Epithelial cell of proximal tubule (primary cell): ENCODE measurements at places on chromosomes 5 and 9. TPM values are rescaled to one million over a fixed set of nuclear protein-coding genes. Genes with fewer than 3 reads are reported as not detected.

The HRCT1 gene
- total RNA-seq: 0.58 TPM in 1 of 2 replicates, not detected in the other

The FRRS1L gene
- 0.14 and 0.69 TPM in 2 replicates for total RNA-seq

GRCh38 chr9:21856301-21857094 is 54.1 kb downstream of the MTAP start:
- no peak for DNase-seq

GRCh38 chr5:141330299-141331080 is at the start of gene PCDHGA1:
Gene PCDHGA1 (plus strand): TSS chr5:141330514.
- DNase-seq: no peak
